ENCODE measurements at places on chromosomes 1 and 21. TPM values are rescaled to one million over a fixed set of nuclear protein-coding genes. Genes with fewer than 3 reads are reported as not detected.

Gene KRTAP6-1
- total RNA-seq, result not detected

Gene CDK18
- 26.4 TPM for total RNA-seq

Gene C1orf185
- total RNA-seq, result not detected

Gene SPRR3
- total RNA-seq, result not detected

Gene RAB42
- 2.8 TPM for total RNA-seq

DNA sequence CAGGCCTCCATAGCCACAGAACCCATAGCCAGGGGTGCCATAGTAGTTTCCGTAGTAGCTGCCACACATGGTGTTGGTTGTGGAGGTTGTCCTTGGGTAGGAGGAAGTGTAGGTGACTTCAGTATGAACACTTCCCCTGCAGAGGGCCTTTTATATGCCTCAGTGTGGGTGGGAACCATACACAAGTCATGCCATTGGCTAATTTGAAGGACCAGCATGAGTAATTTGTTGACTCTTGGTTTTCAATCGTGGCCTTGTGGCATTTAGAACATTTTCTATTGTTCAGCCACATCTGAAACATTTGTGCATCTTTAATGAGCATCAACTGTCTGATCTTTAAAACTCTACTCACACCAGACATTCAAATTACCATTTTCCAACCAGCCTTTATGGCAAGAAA lies at the start of gene KRTAP6-1:
TSS of gene KRTAP6-1 (minus strand) at position 95 of the 400 bp plus-strand sequence. CDS start at position 69, 26 bp downstream.
- H3K4me3 ChIP-seq, result no peak within 1 kb of the TSS
- no peaks in the 10 kb centered on the region for H3K4me1 ChIP-seq
- H3K27me3 ChIP-seq, result no peaks in the 10 kb centered on the region
- DNase-seq, result no peak

GRCh38 chr1:3992103-3992556 lies 92.1 kb upstream of the C1orf174 start:
- H3K27me3 ChIP-seq, result peaks cover 4% of the 10 kb centered on the region
- no peak overlapping the region for H3K27ac ChIP-seq
- H3K4me1 ChIP-seq, result no peaks in the 10 kb centered on the region
- H3K36me3 ChIP-seq, result no peaks in the 10 kb centered on the region

DNA sequence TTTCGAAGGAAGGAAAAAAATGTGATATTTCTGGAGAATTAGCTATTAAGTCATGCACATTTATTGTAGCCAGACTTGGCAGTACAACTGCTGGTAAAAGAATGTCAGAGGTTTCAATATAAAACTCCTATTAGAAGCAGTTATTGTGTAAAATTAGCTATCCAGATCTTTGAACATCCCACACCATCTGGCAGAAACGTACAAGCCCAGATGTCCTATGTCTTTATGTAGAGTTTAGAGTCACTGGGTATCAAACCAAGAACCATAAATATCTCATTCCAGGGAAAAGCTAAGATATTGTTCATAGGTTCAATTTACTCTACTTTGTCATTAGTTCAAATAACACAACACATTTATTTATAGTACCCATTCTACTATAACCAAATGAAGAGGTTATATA lies 31.4 kb downstream of the OLFM3 start:
- no peaks in the 10 kb centered on the region for H3K4me1 ChIP-seq
- DNase-seq, result no peak
- no peaks in the 10 kb centered on the region for H3K36me3 ChIP-seq
- no peak overlapping the region for H3K27ac ChIP-seq
- H3K4me3 ChIP-seq, result no peak overlapping the region
